ENCODE measurements at places on chromosomes 16 and 17.

- no peak for DNase-seq
Measured at GRCh38 chr17:47851764-47852112, 775 bp upstream of the SP6 start.

- DNase-seq, result peak; percentile 41
Measured at GRCh38 chr16:85029408-85029784, 1.8 kb downstream of the KIAA0513 start.

DNA sequence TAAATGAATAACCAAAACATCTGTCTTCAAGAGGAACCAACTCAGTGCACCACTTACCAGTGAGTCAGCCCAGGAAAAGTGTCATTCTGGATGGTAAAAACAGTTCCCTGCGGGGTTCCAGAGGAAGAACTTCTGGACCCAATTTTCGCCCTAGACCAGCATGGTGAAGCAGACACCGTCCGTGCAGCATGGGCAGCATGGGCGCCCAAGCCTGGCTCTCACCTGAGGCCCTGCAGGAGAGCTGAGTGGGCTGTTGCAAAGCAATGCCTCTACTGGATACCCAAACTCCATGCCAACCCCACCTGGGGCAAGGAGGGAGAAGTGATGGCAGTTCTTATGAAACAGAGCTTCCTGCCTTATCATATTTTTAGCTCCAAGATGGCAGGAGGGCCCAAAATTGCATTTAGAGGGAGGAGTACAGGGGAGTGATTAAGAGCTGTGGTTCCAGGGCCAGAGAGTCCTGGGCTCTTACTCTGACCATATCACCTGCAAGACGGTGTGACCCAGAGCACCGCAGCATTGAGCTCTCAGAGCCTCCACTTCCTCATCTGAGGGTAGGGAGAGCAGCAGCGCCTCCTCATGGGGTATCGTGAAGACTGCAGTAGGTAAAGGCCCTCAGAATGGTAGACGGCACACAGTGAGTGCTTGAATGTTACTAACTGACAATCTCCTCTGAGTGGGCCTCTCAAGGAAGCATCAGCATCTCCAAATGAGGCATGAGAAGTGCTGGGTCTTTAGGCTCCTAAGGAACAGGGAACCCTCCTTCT, 16.6 kb upstream of the INPP5K start:
- DNase-seq, result no peak

DNA sequence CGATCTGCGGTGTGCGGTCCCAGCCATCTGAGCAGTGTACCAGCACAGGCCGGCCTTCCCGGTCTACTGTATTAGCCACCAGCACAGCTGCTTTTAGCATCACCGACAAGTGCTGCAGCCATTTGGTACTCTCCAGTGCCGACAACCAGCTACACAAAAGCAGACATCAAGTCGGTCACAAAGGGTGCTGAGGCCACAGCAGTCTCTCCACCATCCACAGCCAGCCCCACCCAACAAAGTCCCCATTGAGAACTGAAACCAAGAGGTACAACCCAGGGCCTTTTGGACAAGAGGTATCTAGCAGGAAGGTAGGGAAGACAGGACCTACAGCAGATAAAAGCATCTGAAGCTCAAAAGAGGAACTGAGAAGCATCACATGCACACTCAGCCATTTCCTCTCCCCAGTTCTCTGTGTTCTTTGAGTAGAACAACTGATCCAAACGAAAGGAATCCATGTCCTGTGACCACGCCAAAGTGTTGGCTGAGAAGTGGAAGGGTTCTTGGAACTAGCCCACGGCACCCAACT, 9.5 kb downstream of the MTMR4 start:
- no peak for DNase-seq

DNA sequence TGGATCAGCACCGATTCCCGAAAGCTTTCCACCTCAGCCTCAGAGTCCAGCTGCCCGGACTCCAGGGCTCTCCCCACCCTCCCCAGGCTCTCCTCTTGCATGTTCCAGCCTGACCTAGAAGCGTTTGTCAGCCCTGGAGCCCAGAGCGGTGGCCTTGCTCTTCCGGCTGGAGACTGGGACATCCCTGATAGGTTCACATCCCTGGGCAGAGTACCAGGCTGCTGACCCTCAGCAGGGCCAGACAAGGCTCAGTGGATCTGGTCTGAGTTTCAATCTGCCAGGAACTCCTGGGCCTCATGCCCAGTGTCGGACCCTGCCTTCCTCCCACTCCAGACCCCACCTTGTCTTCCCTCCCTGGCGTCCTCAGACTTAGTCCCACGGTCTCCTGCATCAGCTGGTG, 15.0 kb downstream of the CD300LG start:
- DNase-seq, result no peak

GRCh38 chr17:68100000-68100641, 64.6 kb downstream of the KPNA2 start:
- DNase-seq, result no peak

GRCh38 chr17:10657879-10658278, 770 bp upstream of the MYH3 start:
- no peak for DNase-seq

DNA sequence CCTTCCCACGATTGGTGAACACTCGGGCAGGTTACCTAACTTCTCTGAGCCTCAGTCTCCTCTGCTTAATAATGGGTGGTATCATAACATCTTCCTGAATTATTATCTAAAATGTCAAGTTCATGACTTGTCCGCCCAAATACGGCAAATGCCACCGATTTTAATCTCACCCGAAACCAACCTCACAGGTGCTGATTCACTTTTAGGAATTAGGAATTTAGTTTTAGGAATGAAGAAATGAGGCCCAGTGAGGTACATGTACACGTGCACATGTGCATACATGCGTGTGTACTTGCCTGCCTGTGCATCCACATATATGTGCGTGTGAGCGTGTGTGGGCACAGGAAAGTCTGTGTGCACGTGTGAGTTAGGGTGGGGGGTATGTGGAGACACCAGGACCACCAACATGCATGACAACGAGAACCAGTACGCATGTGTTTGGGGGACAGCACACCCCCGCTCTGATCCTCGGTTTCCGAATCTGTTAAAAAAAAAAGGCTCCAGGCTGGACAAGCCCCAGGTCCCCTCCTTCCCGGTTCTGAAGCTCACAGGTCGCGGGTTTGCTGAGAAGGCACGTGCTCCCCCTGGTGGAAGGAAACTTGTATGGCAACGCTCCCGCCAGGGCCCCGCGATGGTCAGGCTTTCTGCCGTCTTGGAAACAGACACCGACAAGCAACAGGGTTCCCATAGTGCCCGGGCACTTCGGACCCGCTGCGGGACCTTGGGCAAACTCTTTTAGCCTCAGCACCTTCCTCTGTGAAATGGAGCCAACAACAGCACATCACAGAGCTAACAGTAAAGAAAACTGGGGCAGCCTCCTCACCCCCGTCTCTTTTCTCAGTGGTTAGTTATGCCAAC, 219.2 kb downstream of the RBFOX3 start:
- peak; percentile 58 for DNase-seq

- DNase-seq, result no peak
Measured at GRCh38 chr16:9039210-9039609, 52.2 kb upstream of the HAPSTR1 start.

DNA sequence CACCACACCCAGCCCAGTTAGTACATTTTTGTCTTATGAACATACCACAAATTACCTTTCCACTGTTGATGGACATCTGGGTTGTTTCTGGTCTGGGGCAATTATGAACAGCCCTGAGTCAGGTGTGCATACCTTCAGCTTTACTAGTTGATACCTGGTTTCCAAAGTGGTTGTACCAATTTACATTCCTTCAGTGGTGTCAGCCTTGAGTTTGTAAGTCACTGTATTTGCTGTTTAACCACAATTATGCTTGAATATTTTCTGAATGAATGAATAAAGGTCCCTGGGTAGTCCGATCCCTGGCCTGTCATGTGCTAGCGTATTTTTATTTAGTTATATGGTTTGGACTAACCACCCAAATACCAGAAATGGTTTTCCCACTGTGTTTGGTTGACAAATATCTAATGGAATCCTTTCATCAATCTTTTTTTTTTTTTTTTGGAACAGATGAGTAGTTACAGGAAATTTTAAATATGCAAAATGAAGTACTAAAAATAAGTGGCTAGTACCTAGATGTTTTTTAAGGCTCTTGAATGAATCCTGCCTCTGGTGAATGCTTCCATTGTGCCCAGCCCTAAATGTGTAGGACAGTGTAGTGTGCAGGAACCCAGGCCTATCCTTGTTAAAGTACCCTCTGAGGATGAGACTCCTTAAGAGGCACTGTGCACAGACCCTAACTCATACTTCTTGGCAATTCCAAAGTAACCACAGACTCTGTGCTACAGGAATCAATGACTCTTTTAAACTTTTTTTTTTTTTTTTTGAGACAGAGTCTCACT, 3.7 kb downstream of the DUSP14 start:
- DNase-seq, result no peak

DNA sequence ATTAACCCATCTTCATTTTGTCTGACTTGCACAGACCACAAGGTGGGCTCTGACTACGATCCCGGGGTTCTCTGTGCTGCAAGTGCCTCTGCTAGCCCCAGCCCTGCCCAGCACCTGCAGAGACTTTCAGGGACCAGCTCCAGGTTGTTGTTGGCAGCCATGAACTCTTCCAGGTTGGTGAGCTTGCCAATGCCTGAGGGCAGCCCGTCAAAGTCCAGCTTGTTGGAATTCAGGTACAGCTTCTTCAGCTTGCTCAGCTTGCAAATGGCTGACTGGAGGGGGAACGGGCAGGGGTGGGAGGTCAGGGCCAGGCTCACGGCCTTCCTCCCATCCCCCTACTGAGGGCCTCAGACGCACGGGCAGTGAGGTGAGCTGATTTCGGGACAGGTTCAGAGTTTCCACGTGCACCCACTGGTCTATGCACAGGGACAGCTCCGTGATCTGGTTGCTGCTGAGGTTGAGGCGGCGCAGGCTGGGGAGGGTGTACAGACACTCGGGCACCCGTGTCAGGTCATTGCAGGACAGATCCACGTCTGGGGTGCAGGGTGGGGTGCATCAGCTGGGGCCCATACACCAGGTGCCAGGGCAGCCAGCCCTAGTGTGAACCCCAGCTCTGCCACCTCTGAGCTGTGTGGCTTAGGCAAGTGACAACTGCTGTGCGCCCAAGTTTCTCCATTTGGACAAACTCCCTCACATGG, 5.2 kb downstream of the FLII start:
- DNase-seq, result no peak

- no peak for DNase-seq
Measured at GRCh38 chr17:30543456-30543855, 66.2 kb downstream of the GOSR1 start.

GRCh38 chr16:54937671-54938211, 7.1 kb downstream of the IRX5 start:
- DNase-seq, result no peak

DNA sequence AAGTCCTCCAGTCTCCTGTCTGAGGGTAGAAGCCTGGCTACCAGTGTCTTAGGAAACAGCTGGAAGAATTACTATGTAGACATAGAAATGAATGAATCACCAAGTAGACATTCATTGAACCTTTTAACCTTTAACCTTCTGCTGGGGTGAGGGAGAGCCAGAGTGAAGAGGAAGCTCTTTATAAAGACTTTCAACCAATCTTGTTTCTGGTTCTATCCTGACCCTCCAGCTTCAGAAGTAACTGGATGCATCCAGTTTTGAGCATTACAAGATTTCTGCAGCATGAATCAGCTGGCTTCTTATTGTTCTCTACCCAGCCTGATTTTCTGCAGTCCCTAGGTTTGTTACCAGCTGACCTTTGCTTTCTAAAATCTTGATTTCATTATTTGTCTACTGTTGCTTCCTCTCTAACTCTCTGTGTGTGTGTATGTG, 8.5 kb downstream of the TEKT1 start:
- DNase-seq, result no peak

GRCh38 chr16:75614066-75614897, 8.8 kb downstream of the ADAT1 start:
- DNase-seq, result no peak

DNA sequence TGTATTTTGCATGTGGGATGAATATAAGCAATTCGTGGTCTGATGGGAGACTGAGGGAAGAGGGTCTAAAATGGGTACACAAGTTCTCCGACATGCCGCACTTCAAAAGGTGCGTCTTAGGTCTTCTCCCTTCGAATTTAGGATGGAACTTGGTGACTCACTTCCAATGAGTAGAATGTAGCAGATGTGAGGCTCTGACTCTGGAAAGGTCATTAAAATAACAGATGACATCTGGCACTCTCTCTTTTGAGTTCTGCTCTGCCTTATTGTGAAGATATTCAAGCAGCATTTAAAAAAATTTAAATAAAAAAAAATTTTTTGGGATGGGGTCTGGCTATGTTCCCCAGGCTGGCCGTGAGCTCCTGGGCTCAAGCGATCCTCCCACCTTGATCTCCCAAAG, 92.7 kb downstream of the TMEM100 start:
- no peak for DNase-seq

GRCh38 chr16:85518398-85519049, 94.6 kb upstream of the GSE1 start:
- no peak for DNase-seq

DNA sequence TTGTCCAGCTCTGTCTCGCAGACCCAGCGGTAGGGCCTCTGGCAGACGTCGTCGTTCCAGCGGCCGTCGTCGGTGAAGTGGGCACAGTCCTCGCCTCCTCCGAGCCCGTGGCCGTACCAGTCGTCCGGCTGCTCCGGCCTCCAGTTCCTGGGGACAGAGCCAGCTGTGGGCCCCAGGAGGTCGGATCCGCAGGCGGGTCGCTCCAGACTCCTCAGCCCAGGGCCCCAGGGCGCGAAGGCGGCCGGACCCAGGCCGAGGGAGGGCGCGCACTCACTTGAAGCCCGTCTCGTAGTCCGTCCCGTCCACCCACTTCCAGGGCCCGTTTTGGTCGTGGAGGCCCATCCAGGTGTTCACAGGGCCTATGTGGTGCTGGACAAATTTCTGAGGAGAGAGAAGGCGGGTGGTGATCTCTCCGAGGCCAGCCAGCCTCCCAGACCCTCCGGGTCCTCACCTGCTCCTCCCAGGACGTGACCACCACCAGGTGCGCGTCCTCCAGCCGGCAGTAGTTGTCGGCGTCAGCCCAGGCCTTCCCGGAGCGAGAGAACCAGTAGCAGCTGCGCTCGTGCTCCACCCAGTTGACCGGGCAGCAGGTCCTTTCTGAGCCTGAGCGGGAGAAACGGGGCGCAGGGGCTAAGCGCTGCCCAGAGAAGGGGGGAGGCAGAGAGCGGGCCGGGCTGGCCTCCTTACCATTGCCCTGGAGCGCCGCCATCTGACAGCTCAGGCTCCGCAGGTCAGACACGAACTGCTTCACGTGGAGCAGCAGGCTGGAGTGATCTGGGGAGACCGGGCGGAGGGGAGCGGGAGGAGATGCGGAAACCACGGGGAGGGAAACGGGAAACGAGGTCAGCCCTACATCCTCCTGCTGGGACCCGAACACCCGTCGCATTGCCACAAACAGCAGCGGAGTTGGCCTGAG, 5.2 kb downstream of the ASGR1 start:
- DNase-seq, result peak; percentile 27

DNA sequence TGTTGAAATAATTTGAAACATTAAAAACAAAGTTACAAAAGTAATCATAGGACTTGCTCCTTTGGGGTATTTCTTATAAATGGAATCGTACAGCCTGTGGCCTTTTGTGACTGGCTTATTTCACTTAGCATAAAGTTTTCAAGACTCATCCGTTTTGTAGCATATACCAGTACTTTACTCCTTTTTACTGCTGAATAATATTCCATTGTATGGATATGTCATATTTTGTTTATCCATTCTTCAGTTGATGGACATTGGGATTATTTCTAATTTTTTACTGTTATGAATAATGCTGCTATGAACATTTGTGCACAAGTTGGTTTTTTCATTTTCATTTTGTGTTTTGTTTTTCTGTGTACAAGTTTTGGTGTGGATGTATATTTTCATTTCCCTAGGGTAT, 30.0 kb upstream of the RHBDL3 start:
- DNase-seq, result no peak

- no peak for DNase-seq
Measured at GRCh38 chr17:40539711-40540411, 25.4 kb downstream of the CCR7 start.

Measured in stimulated activated CD4-positive, alpha-beta T cell treated with anti-CD3 and anti-CD28 coated beads, Interleukin-1b, Interleukin-23, amount 100 ng/mL, for 4 hours (primary cell).